ENCODE measurements at places on chromosomes 3 and 15. TPM values are rescaled to one million over a fixed set of nuclear protein-coding genes. Genes with fewer than 3 reads are reported as not detected.

The ANKRD34C gene
- total RNA-seq = not detected

The ATOSA gene
- total RNA-seq = 51.7 TPM

The MFSD1 gene
- 36.0 TPM for total RNA-seq

The STX19 gene
- not detected for total RNA-seq

The CCR9 gene
- not detected for total RNA-seq

The RASL12 gene
- total RNA-seq = 70.4 TPM

The SLC51A gene
- 0.23 TPM for total RNA-seq

The THRB gene
- total RNA-seq = 24.0 TPM

- no peak for DNase-seq
Observed at GRCh38 chr3:55860049-55860721, 373.1 kb upstream of the WNT5A start.

DNA sequence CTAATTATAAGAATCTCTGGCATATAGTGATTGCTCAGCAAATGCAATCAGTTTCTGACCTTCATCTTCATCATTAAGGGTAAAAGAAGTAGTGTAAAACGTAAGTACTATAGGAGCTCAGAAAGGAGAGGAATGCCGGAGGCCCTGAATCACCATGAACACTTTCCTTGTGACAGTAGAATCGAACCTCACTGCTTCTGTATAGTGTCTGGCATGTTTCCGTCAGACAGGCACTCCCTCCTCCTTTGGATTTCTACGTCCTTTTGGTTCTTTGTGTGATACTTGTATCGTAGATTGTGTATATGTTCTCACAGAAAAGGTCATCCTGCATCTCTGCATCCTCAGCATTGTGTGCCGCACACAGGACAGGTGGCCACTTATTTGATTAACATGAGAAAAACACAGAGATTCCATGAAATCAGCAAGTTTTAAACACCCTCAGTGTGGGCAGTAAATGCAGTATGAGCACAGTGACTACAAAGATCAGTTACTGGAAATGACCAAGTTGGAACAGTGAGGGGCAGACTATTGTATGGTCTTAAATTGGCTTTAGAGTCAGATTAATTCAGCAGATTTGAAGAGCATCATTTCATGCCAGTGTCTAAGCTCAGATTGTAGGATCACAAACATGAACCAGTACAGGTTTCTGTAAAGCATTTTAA is 234.5 kb downstream of the UBE2E2 start:
- no peak for DNase-seq

DNA sequence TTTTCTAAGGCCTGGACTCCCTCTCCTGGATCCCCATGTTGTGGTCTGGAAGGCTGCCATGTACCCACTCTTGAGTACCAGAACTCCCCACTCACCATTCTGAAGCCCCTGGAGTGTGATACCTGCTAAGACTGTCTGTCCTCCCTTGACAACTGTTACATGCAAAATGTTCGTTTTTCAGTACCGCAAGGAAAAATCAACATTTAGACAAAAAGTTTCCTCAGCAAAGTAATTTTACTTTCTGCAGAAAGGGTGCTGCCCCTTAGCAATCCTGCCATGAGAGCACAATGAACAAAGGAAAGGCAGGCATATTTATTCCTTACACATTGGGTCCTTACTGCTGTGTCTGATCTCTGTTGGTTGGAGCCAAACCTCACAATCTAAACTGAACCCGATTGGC is 7.0 kb upstream of the GK5 start:
- no peak for DNase-seq

DNA sequence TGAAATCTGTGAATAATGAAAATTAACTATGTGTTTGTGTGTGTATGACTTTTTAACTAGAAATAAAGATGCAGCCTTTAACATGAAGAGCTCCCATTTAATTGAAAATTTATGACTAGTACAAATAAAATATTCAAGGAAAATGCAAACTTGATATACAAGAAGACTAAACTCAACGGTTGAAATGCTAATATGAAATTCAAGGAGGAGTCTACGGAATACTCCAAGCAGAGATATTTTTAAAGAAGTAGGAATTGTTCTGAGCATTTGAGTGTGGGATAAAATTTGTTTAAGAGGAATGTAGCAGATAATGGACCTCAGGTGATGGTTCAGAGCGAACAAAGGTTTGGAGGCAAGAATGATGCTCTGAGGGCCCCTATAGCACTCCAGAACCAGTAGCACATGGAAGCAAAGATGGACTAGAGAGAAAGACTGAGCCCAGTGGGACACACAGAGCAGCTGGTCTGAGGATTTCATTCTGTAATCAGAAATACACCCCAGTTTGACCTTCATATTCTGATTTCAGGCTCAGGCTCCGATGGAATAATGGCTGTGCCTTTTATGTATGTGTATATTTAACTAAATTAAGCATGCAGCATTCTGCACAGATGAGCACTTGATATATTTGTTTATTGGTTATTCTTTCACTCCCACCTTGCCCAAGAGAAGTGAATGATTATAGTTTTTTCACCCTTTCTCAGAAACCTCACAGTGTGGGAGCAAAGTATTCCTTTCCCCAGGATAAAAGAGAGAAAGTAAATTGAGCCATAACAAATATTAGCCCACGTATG is 227.1 kb downstream of the ZPLD1 start:
- DNase-seq = no peak

- no peak for DNase-seq
Observed at GRCh38 chr3:107236655-107237337, 140.4 kb upstream of the CCDC54 start.

- peak; percentile 55 for DNase-seq
Observed at GRCh38 chr15:31327669-31328427, 1.2 kb downstream of the KLF13 start.

DNA sequence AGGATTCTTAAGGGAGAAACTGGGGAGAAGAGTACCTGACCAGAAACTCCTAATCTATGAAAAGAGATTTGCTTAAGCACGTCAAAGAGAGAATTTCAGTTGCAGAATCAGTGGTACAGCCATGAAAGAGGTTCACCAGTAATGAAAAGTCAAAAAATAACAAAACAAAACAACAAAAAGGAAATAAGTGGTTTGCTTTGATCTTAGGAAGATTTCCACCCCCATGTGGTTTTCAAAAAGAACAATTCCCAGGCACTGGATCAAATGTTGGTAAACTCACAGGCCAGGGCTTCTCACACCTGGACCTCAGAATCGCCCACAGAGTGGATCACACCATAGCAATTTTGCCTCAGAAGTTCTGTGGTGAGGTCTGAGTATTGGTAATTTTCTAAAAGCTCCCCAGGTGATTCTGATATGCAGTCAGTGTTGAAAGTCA is 67.5 kb downstream of the TMEM39A start:
- no peak for DNase-seq

DNA sequence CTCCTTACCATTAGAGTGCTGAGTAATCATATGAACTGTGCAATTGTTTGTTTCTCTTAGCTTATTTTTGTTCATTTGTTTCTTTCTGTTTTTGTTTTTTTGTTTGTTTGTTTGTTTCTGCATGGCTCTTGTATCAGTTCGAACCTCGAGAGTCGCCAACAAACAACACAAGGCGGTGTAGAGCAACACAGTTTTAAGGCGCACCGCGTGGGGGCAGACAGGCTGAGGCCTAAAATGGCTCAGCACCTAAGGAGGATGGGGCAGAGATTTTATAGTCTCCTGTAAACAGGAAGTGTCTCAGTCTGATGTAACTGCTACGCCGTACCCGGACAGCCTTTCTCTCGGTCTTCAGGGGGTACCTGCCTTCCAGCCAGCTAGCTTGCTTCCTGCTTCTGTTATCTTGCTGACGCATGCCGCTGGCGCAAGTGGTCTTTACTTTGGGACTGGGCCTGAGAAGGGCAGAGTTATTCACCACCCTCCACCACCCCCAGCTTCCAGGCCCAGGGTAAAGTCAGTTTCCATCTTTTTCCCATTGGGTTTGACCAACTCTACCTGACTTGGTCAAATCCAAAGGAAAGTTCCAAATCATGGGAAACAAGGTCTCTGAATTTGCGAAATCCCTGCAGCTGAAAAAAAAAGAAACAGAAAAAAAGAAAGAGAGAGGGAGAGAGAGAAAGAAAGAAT is 25.8 kb upstream of the MFGE8 start:
- DNase-seq = no peak

DNA sequence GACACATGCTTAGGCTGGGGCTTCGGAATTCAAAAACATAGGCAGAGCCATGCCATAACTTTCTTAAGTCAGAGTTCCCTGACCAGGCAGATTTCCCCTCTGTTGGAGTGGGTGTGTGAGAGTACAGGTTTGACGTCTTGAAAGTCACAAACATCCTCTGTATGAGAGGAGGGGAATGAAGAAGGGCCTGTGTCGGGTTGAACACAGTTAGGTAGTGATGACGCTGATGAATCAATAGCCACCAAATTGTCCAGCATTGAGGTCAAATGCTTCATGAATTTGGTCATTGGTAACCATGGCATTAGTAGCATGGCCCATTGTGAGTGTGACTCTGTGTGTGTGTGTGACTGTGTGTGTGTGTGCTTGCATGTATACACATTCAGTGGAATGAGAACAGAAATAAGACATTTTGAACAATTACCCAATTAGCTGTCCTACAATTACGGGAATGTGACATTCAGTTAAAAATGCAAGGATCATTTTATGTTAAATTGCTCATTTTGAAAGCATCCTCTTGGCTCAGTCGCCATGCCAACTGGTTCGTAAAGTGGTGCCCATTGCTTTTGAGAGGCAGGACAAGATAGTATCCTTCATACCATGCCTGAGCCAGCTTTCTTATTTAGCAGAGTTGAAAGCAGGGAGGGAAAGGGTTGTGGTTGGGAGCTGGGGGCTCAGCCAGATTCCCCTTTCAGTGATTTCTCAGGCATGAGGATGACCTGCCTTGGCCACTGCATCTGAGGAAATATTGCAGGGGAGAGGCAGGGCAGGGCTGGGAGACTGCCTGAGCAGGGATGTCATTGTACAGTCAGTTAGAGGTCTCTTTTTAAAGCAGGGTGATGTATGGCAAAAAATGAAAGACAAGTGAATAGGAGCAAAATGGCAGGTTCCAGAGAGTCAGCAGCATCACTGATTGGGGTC is 35.4 kb downstream of the RBP2 start:
- DNase-seq = no peak

DNA sequence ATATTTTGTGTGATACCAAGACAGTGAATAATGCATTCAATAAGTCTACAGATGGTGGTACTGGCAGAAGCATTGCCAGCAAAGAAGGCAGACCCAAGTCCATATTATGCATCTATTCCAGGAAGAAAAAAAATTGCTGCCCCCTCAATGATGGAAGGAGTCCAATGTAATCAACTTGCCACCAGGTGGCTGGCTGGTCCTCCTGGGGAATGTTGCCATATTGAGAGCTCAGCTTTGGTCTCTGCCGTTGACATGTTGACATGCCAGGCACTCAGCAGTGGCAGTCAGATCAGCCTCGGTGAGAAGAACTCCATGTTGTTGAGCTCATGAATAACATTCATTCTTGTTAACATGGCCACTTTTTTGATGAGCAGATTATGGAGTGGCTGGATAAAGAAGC is 298.5 kb downstream of the IGSF11 start:
- DNase-seq = no peak

DNA sequence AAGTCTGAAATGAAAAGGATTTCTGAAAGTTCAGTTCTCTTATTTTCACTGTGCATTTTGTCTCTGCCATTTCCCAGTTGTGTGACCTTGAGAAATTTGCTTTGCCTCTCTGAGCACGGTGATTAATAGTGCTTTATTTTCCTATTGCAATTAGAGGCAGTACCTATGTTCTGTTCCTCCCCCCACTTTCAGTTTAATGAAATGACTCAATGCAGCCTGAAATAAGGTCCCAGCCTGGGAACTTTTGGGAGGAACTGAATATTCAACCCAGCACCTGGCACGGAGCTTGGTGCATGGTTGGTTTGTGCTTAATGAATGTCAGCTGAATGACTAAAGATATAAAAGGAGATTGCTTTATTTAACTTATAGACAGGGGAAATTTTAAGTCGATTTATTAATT is 352.6 kb downstream of the PDCD6IP start:
- DNase-seq = no peak

GRCh38 chr3:157294491-157294890 is 134.5 kb upstream of the CCNL1 start:
- no peak for DNase-seq

DNA sequence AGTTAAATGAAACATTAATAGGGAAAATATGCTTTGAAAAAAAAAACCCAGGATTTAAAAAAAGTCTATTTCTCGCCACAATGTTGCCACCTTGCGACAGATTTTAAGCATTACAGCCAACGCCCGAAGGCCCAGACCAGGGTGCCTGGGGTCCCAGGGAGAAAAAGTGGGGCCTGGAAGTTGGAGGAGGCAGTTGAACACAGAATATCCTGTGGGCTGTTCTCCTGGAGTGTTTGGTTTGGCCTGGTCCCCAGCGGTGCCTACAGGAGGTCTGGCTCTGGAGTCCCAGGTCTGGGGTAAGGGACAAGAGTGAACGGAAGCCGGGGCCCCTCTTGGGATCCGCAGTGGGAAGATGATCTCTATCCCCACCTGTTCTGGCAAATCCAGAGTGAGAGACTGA is 3.4 kb downstream of the RNU6-1 start:
- peak; percentile 75 for DNase-seq

DNA sequence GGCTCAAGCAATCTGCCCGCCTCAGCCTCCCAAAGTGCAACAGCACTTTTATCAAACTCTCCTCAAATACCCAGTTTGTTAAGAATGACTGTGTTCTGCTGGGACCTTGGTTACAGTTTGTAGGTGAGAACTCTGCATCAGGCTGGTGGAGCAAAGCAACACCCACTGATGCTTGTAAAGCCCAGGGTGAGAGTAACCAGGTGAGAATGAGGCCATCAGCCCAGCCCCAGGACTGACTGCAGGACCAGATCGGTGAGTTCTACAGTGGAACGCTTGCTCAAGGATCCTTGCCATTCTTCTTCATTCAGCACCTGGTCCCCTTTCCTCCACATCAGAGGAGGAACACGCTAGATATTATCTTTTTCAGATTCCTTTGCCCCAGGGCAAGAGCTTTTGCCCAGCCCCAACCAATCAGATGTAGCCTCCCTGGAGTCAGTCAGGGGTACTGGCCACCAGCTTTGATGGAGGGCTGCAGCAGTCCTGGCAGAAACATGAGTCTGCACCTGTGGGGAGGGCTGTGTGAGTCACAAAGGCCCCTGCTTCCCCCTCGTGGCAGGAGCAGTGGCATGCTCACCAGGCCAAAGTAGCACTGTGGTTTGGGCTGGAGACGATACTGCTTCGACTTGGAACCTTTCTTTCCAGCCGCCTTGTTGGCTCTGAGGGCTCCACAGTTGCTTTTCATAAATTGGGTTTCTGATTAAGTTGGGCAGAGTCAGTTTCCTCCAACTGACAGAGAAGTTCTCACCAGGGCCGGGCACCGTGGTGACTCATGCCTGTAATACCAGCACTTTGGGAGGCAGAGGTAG is 3.5 kb upstream of the SHISA5 start:
- peak; percentile 65 for DNase-seq

GRCh38 chr15:58483376-58483775 is 51.6 kb downstream of the LIPC start:
- no peak for DNase-seq

GRCh38 chr3:128784232-128784631 is 58.2 kb downstream of the RAB7A start:
- peak; percentile 79 for DNase-seq

DNA sequence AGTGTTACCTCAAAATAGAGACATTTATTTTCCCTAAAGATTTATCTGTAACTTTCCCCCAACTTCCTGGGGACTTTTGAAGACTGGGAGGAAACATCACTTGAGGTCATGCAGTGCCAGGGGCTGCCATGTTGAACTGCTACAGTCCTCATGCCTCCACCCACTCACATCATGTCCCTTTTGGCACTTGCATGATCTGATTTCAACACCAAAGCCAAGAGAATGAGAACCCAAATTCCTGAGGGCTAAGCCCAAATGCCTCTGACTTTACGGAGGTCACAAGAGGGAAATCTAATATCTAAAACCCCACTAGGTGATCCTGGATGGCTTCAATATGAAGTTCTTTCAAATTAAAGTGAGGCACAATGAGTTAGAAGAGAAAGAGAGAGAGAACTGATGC is 213.1 kb downstream of the NTRK3 start:
- no peak for DNase-seq

GRCh38 chr3:181851063-181851462 is 139.3 kb downstream of the SOX2 start:
- no peak for DNase-seq
